Anterior cingulate cortex (tissue), 58 donors: ENCODE measurements at places on chromosomes 6 and 20.
A peak's percentile ranks its signal among the peaks of the same experiment; 100 is the strongest.

- no peak for DNase-seq
Observed at GRCh38 chr6:83215131-83216047, 22.2 kb downstream of the RWDD2A start.

DNA sequence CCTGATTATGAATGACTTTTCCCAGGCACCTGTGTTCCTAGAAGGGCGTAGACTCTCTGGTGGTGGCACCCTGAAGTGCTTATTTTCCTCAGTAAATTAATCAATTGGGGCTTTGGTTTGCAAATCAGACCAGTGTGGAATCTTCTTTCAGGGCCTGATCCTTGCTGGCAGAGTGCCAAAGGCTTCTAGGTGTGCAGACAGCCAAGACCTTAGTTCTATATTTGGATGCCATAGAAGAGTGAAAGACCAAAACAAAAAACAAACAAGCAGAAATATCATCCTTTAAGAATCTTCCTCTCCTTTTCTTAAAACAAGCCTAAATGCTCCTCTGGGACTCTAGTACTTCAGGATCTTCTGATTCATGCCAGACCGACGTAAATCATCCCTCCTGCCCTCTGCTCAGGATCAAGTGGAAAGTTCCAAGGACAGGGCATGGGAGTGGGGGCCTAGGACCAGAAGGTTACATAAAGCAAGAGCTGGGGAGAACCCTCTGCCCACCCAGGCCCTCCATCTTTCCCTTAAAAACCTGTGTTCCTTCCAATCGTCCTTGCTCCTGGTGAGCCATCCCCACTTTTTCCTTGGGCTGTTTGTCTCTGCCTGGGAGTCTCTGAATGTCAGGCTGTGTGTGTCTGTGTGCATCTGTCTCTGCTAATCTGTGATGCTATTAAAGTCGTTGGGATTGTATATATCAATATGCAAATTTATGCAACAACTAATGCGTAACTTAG is 70.5 kb upstream of the MYLIP start:
- no peak for DNase-seq

DNA sequence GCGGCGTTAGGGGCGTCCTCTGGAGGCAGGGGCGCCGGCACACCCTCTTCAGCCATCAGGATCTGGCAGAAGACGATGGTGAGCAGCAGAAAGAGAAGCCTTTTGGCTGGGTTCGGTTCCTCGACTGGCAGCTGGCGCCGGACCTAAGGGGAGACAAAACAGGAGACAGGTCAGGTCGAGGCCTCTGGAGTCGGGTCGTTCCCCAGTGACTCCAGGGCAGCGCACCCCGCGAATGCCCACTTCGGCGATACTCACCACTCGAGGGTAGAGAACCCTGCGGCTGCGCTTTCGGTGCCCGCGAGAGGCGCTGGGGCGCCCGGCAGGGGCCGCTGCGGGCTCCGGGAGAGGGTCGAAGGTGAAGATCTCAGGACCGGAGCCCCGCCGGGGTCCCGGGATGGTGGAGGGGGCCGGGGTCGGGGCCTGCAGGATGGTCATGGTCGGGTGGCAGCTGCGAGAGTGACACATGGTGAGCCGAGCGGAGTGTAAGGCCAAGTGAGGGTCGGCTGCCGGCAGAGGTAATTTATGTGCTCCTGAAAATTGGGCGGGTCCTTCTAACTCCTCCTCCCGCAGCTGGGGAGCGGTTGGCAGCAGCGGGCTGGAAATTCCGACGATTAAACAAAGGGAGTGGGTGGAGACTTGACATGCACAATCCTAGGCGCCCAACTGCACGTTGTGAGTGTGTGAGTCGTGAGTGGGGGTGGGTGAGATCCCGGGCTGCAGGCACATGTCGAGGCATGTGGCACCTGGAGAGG is at the start of gene IER3:
Gene IER3, minus strand, starts transcription at position 494 of the 752 bp plus-strand sequence. Its CDS starts 29 bp downstream, at position 465.
- DNase-seq: peak; percentile 34

GRCh38 chr6:33783781-33784520 is 5.0 kb downstream of the LEMD2 start:
- DNase-seq: no peak

DNA sequence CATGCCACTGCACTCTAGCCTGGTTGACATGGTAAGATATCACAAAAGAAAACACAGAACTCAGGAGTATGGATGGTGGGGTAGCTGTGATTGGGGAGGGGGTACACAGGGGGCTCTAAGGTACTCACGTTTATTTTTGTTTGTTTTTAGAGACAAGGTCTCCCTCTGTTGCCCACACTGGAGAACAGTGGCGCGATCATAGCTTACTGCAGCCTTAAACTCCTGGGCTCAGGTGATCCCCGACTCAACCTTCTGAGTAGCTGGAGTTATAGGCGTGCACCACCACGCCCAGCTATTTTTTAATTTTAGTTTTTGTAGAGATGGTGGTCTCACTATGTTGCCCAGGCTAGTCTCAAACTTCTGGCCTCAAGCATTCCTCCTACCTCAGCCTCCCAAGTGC is 29.3 kb downstream of the BCL2L1 start:
- no peak for DNase-seq

DNA sequence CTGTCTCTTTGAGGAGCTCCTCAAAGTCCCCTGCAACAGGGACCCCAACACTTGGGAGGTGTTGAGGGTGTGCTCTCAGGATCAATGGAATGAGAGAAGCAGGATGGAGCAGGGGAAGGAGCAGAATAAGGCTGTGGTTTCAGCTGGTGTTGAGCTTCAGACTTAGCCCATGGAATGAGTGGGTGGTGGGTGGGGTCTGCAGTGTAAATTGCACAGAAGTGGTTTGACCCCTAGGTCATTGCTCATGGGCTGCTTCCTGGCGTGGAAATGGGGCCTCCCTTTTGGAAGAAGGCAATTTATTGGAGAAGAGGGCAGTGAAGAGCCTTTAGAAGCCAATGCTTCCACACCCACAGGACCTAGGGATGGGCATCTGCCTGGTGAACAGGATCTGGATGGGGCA is 37.0 kb upstream of the KCNG1 start:
- no peak for DNase-seq

DNA sequence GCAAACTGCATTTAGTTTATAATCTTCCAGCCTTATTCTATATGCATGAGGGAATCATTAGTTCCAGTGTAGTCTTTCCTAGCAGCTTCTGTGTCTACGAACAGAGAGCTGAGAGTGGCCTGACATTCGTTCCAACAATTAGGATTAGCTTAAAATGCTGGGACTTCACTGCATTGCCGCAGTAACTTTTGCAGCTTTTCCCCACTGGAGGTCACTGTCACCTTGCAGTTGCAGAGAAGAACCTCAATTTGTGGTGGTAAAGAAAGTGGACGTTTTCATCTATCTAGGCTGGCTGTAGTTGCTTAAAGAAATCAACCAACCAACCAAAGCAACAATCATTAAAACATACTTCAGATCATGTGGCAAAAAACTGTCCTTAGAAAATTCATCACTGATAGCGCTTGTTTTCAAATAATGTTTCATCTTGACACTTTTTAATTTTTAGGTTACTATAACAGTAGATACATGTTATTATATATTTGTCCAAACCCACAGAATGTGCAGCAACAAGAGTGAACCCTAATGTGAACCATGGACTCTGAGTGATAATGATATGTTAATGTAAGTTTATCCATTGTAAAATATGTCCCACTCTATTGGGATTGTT is 12.2 kb downstream of the MYLK4 start:
- no peak for DNase-seq

- no peak for DNase-seq
Observed at GRCh38 chr6:82270881-82271635, 23.5 kb upstream of the IBTK start.

DNA sequence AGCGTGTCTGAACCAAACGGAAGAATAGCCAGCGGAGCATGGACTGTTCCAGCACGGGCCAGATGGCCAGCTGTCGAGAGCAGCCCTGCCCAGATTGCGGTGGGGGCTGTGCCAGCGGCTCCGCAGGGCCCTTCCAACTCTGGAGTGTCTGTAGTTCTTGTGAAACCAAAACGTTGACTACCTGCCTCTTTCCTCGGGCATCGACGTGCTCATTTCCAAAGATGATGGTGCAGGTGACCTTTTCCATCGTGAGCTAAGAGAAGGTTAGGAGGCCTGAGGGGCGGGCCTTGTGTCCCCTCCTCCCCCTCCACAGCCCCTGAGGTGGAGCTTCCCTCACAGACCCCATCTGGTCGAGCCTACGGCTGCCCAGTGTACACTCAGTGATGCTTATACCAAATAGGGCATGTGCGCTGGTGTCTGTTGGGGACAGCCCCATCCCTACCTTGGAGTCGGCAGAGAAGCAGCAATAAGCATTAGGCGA is 12.9 kb upstream of the C20orf144 start:
- DNase-seq: peak; percentile 51

- no peak for DNase-seq
Observed at GRCh38 chr20:33531885-33532284, 42.0 kb downstream of the CBFA2T2 start.

DNA sequence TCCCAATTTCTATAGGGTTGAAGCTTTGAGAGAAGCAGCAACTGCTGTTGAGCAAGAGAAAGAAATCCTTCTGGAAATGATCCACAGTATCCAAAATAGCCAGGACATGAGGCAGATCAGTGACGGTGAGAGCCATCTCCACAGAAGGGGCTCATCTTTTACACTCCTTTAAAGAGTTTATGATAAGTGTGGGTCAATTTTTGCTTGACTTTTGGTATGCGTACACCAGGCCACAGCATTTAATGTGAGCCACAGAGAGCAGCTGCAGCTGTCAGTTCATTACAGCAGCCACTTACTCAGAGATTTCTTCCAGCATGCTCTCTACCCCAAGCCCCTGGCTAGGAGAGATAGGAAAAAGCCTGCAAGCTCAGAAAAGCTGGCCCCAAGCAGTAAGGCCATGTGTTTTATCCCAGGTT is 9.9 kb downstream of the BAG2 start:
- DNase-seq: no peak

DNA sequence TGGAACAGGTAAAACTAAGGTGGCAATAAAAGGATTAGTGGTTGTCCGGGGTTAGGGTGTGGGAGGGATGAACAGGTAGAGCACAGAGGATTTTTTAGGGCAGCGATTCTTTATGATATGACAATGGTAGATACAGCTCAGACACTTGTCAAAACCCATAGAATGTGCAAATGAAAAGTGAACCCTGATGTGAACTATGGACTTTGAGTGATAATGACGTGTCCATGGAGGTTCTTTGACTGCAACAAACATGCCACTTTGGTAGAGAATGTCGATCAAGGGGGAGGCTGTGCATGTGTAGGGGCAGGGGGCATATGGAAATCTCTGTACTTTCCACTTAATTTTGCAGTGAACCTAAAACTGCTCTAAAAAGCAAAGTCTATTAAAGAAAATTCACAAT is 100.7 kb downstream of the LAMP5 start:
- no peak for DNase-seq

- DNase-seq: no peak
Observed at GRCh38 chr6:160300076-160300695, 41.6 kb upstream of the SLC22A2 start.

- no peak for DNase-seq
Observed at GRCh38 chr6:136160250-136160649, 89.9 kb downstream of the MTFR2 start.

DNA sequence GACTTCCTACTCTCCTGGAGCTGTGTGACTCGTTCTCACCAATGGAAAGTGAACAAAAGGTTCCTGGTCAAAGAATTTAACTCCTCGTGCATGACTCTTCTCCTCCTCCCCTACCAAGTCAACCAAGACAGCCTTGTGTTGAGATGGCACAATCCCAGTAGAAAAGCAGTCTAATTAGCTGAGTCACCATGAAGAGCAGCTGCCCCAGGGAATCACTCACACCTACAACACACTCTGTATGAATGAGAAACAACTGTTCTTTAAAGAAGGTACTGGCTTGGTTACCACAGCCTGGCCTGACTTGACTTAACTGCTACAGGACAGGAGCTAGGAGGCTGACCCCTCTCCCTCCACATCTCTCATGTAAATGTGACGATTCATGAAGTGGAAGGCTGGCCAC is 2.9 kb upstream of the HLA-DOB start:
- no peak for DNase-seq

- no peak for DNase-seq
Observed at GRCh38 chr6:15403094-15403755, 157.4 kb downstream of the JARID2 start.

DNA sequence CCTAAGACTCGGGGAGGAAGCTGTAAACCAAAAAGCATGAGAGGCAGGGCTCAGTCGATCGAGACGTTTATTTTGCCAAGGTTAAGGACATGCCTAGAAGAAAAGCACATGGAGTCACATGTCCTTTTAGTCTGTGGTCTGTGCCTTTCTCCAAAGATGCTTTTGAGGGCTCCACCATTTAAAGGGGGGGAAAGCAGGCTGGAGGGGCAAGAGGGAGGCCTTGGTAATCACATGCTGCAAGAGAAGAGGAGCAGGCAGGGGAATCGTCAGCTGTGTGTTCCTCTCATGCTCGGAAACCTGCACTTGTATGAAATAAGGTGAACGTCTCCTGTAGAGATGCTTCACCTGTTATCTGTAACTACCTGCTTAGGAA is 9.1 kb upstream of the YTHDF1 start:
- no peak for DNase-seq

DNA sequence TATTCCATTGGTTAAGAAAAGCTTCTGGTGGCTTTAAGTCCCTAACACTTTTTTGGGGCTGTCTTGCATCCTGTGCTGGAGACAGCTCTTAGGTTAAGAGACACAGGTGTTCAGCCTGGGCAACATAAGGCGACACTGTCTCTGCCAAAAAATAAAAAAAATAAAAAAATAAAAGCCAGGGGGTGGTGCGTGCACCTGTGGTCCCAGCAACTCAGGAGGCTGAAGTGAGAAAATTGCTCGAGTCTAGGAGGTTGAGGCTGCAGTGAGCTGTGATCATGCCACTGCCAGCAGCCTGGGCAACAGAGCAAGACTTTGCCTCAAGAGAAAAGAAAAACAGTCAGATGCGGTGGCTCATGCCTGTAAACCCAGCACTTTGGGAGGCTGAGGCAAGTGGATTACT is 55.6 kb upstream of the ZMYND8 start:
- DNase-seq: no peak

DNA sequence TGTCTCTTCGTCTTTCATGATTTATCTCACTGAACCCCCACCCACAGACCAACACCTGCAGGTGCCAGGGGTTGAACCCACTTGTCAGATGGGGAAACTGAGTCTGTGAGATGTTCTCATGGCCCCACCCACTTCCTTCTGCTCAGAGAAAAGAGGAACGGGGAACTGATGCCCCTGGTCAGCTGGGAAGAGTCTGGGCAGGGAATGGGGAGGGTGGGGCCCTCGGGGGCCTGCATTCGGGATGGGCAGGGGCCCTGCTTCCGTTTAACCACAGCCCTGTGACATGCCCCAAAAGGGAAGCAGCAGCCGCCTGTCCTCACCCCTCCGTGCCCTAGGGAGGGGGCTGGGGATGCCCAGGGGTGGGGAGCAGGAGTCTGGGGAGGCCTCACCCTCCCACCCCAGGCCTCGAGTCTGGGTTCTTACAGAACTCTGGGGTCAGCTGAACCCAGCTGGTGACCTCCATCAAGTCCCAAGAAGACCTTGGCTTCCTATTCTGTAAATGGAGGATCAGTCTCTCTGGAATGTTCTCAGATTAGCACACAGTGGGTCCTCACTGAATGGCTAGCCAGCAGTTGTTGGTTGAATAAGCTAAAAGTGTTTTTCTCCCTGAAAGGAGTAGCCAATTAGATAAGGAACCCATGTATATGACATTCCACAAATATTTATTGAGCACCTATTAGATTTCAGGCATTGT is 81.5 kb downstream of the CEBPB start:
- peak; percentile 13 for DNase-seq
